Progenitor cell of endocrine pancreas (in vitro differentiated cells): ENCODE measurements at places on chromosomes 16 and 17. TPM values are rescaled to one million over a fixed set of nuclear protein-coding genes. Genes with fewer than 3 reads are reported as not detected.

The ITGAL gene
- total RNA-seq = 0.49 and 0.53 TPM in 2 replicates

The IGFALS gene
- total RNA-seq = 0.60 and 1.2 TPM in 2 replicates

The USP43 gene
- 9.7 and 10.4 TPM in 2 replicates for total RNA-seq

DNA sequence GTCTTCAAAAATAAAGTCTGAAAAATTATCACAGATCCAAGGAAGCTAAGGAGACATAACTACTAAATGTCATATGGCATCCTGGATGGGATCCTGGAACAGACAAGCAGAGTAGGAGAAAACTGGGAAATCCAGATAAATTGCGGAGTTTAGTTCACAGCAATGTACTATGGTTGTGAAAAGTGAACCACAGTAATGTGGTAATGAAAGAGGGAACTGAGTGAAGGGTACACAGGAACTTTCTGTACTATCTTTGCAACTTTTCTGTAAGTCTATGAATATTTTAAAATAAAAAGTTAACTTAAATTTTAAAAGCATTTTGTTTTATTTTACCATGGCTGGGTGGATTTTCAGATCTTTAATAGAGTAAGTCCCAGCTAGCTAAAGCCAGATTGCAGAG, 16.3 kb downstream of the SLFN12L start:
- no peaks in the 10 kb centered on the region for H3K36me3 ChIP-seq
- DNase-seq = no peak
- H3K4me3 ChIP-seq = no peak overlapping the region
- peaks cover 25% of the 10 kb centered on the region for H3K27me3 ChIP-seq
- peaks cover 7% of the 10 kb centered on the region for H3K4me1 ChIP-seq

- DNase-seq = no peak
- peaks cover 2% of the 10 kb centered on the region for H3K36me3 ChIP-seq
- H3K4me1 ChIP-seq = peaks cover 3% of the 10 kb centered on the region
- no peak overlapping the region for H3K27ac ChIP-seq
- no peaks in the 10 kb centered on the region for H3K27me3 ChIP-seq
These were observed 163.8 kb upstream of the CACNG5 start for GRCh38 chr17:66671156-66671555.

- H3K4me3 ChIP-seq = no peak overlapping the region
- no peak overlapping the region for H3K27ac ChIP-seq
- H3K4me1 ChIP-seq = peaks cover 2% of the 10 kb centered on the region
- no peaks in the 10 kb centered on the region for H3K27me3 ChIP-seq
These were observed 38.7 kb downstream of the KPNA2 start for GRCh38 chr17:68074279-68074678.

DNA sequence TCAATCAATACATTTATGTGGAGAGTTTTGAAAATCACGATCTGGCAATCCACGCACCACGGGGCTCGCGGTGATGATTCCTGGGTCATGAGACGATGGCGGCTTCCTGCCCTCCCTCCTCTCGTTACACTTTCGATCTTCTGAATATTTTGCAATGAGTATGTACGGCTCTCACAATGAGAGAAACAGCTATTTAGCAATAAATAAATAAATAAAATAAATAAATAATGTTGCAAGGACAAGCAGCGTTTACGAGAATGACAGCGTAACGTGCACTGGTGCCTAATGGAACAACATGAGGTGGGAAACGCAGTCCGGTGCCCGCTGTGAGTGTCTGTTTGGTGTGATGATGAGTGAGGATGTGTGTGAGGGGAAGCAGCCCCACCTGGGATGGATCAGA, 46.7 kb upstream of the JPH3 start:
- no peaks in the 10 kb centered on the region for H3K36me3 ChIP-seq
- H3K27ac ChIP-seq = no peak overlapping the region
- H3K4me3 ChIP-seq = no peak overlapping the region
- no peaks in the 10 kb centered on the region for H3K4me1 ChIP-seq

- H3K27me3 ChIP-seq = peaks cover 3% of the 10 kb centered on the region
- no peak for DNase-seq
- no peak overlapping the region for H3K27ac ChIP-seq
- H3K4me1 ChIP-seq = no peaks in the 10 kb centered on the region
These were observed 491.3 kb upstream of the RBFOX1 start for GRCh38 chr16:6841392-6841791.

DNA sequence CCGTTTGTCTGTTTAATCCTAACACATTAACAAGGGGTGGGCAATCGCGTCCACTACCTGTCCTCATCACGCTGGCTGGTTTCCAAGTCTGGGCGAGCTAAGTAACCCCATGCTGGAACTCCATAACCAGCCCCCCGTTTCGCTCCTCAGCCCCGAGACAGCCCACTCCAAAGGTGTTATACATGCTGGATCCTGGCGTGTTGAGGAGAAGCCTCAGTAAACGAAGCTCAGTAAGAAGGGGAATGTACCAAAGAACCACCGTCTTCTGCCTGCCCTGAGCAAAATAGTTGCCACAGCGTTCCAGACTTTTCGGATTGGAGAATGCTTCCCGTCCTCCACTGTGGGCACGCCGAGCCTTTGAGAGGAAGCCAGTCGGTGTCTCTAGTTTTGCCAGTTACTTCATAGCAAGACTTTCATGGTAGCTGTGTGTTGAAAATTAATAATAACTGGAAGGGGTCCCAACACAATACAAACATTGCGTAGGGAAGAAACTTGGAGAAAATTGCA, 16.1 kb upstream of the C17orf78 start:
- peaks cover under 1% of the 10 kb centered on the region for H3K36me3 ChIP-seq
- H3K4me3 ChIP-seq = peak overlapping the region; percentile 59
- peak overlapping the region; percentile 91 for H3K27ac ChIP-seq
- H3K27me3 ChIP-seq = no peaks in the 10 kb centered on the region

DNA sequence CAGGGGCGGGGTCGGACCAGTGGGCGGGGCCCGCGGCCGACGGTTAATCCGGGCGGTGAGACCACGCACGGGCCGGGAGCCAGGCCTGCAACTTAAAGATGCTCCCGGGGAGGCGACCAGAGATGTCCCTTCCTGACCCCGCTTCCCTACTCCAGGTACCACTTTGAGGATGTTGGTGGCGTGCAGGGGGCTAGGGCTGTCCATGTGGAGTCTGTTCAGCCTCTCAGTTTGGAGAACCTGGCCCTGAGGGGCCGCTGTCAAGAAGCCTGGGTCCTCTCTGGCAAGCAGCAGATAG, 580 bp downstream of the RANGRF start:
- peak overlapping the region; percentile 89 for H3K4me3 ChIP-seq
- H3K27ac ChIP-seq = peak overlapping the region; percentile 88
- H3K27me3 ChIP-seq = no peaks in the 10 kb centered on the region
- no peak for DNase-seq
- peaks cover 1% of the 10 kb centered on the region for H3K36me3 ChIP-seq
- H3K4me1 ChIP-seq = peaks cover 12% of the 10 kb centered on the region
